ENCODE measurements at places on chromosomes 3 and 15. TPM values are rescaled to one million over a fixed set of nuclear protein-coding genes. Genes with fewer than 3 reads are reported as not detected.
A peak's percentile ranks its signal among the peaks of the same experiment; 100 is the strongest.

DNA sequence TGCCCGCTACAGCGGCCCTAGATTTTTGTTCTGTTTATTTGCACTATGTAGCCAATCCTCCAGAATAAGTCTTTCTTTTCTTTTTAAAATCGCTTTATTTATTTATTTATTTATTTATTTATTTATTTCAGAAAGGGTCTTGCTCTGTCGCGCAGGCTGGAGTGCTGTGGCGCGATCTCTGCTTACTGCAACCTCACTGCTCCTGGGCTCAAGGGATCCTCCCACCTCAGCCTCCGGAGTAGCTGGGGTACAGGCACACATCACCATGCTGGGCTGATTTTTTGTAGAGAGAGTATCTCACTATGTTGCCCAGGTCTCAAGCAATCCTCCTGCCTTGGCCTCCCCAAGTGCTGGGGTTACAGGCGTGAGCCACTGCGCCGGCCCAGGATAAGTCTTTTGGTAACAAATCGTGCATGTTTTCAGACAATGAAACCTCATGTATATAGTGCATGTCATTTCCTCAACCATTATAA, 333 bp upstream of the MTFMT start:
- peaks cover 19% of the 10 kb centered on the region for H3K36me3 ChIP-seq
- H3K4me3 ChIP-seq = peak overlapping the region; percentile 67
- peaks cover 16% of the 10 kb centered on the region for H3K27me3 ChIP-seq
- no peak for DNase-seq
- H3K4me1 ChIP-seq = peaks cover 22% of the 10 kb centered on the region

Gene UROC1
- total RNA-seq = not detected

GRCh38 chr15:22888120-22888859, 49.8 kb downstream of the NIPA2 start:
- H3K27ac ChIP-seq = no peak overlapping the region
- H3K4me1 ChIP-seq = no peaks in the 10 kb centered on the region
- no peaks in the 10 kb centered on the region for H3K27me3 ChIP-seq
- no peak overlapping the region for H3K4me3 ChIP-seq
- no peaks in the 10 kb centered on the region for H3K36me3 ChIP-seq

DNA sequence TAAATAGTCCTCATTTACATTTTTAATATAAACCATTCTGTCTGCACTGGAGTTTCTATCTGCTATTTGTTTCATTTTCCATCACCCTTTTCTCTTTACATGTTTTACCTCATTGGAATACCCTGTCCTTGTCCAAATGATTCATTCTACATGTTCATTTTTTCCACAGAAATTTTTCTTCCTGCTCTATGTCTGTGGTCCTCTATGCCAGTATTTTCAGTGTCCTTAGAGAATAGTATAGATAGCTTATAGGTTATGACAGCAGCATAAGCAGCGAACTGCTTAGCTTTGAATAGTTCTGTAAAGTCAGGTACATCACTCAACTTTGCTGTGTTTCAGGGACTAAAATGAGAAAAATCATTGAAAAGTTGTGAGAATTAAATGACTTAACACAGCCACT, 742.3 kb upstream of the CBLB start:
- no peaks in the 10 kb centered on the region for H3K27me3 ChIP-seq
- peak overlapping the region; percentile 28 for H3K4me3 ChIP-seq
- H3K27ac ChIP-seq = peak overlapping the region; percentile 36
- peaks cover 24% of the 10 kb centered on the region for H3K4me1 ChIP-seq

DNA sequence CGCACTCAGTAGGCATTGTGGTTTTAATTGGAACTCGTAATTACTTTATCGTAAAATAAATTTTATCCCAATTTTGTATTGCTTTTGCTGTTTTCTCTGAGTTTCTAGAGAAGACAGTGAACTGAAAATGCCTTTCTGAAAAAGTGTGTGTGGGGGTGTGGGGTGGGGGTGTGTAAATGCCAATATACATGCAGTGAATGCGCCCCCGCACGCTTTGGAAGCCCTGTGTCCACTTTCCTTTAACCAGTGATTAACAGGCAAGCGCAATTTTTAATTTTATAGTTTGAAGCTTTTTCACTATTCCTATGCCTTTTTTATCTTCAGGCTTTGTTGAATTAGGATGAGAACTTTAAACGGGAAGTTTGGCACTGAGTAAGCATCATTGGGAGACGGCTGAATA, 47.4 kb upstream of the GMNC start:
- H3K4me1 ChIP-seq = no peaks in the 10 kb centered on the region
- H3K4me3 ChIP-seq = no peak overlapping the region
- H3K36me3 ChIP-seq = no peaks in the 10 kb centered on the region

- no peak for DNase-seq
- H3K27ac ChIP-seq = no peak overlapping the region
- no peaks in the 10 kb centered on the region for H3K4me1 ChIP-seq
- peaks cover 2% of the 10 kb centered on the region for H3K27me3 ChIP-seq
- no peak overlapping the region for H3K4me3 ChIP-seq
- H3K36me3 ChIP-seq = no peaks in the 10 kb centered on the region
Observed at GRCh38 chr15:48671103-48672022, 25.9 kb upstream of the FBN1 start.

DNA sequence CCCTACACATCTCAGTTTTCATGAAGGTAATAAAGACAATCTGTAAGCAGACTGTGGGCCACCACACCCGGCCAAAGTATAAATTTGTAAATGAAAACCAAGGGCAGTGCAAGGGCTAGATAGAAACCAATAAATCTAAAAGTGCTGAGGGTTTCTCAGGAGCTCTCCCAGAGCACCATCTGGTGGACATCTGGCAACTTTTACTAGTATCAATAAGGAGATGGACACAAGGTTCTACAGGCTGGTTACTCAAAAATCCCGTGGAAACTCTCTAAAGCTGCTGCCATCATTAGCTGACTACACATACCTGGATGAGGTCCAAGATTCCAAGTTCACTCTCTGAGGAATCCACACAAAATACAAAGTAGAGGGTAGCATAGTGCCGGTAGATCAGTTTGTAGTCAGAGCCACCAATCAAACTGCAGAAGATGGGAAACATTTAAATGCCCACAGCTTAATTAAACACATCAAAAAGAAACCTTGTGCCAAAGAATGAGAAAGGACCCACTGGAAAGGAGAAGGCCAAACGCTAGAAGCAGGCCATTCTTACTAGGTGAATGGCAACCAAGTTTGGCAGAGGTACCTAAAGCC, 5.5 kb downstream of the AP3S2 start:
- DNase-seq = no peak
- no peaks in the 10 kb centered on the region for H3K27me3 ChIP-seq
- H3K27ac ChIP-seq = no peak overlapping the region
- no peak overlapping the region for H3K4me3 ChIP-seq
- peaks cover 17% of the 10 kb centered on the region for H3K4me1 ChIP-seq

DNA sequence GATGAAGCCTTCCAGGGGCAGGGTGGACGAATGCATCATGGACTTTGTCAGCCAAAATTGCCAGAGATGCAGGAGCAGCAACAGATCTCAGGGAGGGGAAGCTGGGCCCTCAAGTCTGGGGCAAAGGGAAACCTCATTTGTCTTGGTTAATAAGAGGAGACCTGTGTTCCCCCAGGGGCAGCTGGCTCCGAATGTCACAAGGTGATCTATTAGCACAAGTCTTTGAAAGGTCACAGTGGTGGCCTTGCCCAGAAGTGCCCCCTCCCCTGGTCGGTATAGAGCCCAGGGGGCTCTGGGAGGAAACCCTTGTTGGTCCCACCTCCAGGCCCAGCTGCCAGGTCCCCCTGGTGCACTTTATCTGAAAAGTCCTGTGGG, 46.2 kb downstream of the ABTB1 start:
- no peak overlapping the region for H3K27ac ChIP-seq
- no peak for DNase-seq
- peaks cover 4% of the 10 kb centered on the region for H3K27me3 ChIP-seq
- H3K4me1 ChIP-seq = no peaks in the 10 kb centered on the region
- no peak overlapping the region for H3K4me3 ChIP-seq
- no peaks in the 10 kb centered on the region for H3K36me3 ChIP-seq

- H3K36me3 ChIP-seq = no peaks in the 10 kb centered on the region
- H3K4me1 ChIP-seq = no peaks in the 10 kb centered on the region
Observed at GRCh38 chr15:66771351-66771650, 69.3 kb downstream of the SMAD6 start.

DNA sequence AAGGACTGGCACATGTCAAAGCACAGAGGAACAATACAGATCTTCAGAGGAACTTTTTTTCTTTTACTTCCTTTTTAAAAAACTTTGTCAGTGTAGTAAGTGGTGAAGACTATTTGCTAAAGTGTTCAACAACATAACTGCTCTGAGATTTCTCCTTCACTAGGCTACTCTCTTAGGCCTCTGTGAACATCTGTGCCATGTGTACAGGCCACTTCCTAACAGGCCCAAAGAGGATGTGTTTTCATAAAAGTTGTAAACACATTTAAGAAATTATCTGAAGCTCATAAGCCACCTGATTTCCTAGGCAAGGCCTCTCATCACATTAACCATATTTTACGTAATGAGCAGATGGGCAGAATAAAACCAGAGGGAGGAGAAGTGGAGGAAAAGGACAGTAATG, 235.4 kb downstream of the FHIT start:
- H3K27me3 ChIP-seq = no peaks in the 10 kb centered on the region
- H3K27ac ChIP-seq = no peak overlapping the region
- no peak overlapping the region for H3K4me3 ChIP-seq
- H3K36me3 ChIP-seq = no peaks in the 10 kb centered on the region
- no peaks in the 10 kb centered on the region for H3K4me1 ChIP-seq
- DNase-seq = no peak

Gene GRIP2
- not detected for total RNA-seq

Gene MYLK
- 0.21 TPM for total RNA-seq

- no peak overlapping the region for H3K4me3 ChIP-seq
- H3K36me3 ChIP-seq = no peaks in the 10 kb centered on the region
- no peaks in the 10 kb centered on the region for H3K4me1 ChIP-seq
- DNase-seq = no peak
- H3K27ac ChIP-seq = no peak overlapping the region
Observed at GRCh38 chr3:158863247-158863646, 61.4 kb downstream of the MFSD1 start.

DNA sequence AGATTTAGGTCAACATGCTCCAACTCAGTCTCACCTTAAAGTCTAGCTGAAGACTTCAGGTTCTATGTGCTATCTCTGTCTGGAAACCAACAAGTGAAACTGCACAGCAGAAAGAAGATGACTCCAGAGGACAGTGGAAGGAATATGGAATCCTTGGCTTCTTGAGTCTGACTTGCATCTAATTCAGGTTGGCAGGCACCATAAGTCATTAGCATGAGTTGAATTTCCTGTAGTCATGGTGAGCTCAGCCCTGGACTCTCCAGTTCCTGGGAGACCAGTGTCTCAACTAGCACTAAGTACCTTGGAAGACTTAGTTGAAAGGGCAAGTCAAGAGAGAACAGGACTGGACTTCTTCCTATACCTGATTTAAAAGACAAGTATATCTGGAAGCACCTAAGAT, 129.7 kb downstream of the DTWD1 start:
- peaks cover 3% of the 10 kb centered on the region for H3K27me3 ChIP-seq
- H3K36me3 ChIP-seq = no peaks in the 10 kb centered on the region
- no peak overlapping the region for H3K27ac ChIP-seq
- no peak for DNase-seq

DNA sequence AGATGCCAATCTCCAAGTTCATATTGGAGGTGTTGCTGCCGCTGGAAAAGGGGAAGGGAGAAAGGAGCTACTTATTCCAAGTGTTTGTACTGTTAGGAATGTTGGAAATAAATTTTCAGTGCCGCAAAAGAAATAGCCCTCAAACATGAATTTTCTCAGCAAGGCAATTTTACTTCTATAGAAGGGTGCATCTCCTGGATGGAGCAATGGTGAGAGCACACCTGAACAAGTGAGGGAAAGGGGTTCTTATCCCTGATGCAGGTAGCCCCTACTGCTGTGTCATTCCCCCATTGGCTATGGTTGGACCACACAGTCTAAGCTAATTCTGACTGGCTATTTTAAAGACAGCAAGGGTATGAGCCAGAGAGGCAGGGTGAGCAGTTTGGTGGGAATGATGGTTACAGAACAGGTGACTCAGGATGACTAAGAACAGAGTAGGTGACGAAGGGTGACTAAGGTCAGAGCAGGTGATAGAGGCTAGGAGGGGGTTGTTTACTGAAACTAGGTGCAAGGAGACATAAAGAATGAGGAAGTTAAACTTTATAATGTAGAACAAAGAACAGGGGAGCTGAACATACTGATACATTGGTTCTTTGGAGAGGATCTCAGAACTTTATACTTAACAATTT, 503.5 kb downstream of the EDEM1 start:
- no peaks in the 10 kb centered on the region for H3K36me3 ChIP-seq
- DNase-seq = no peak
- H3K4me3 ChIP-seq = no peak overlapping the region
- no peaks in the 10 kb centered on the region for H3K27me3 ChIP-seq

- H3K27ac ChIP-seq = no peak overlapping the region
- no peak overlapping the region for H3K4me3 ChIP-seq
- no peak for DNase-seq
- no peaks in the 10 kb centered on the region for H3K27me3 ChIP-seq
Observed at GRCh38 chr3:459311-459670, 262.7 kb downstream of the CHL1 start.

GRCh38 chr3:57890874-57891273, 117.3 kb upstream of the FLNB start:
- peaks cover 12% of the 10 kb centered on the region for H3K36me3 ChIP-seq
- H3K4me1 ChIP-seq = no peaks in the 10 kb centered on the region
- DNase-seq = no peak
- H3K27ac ChIP-seq = no peak overlapping the region
- H3K4me3 ChIP-seq = no peak overlapping the region

DNA sequence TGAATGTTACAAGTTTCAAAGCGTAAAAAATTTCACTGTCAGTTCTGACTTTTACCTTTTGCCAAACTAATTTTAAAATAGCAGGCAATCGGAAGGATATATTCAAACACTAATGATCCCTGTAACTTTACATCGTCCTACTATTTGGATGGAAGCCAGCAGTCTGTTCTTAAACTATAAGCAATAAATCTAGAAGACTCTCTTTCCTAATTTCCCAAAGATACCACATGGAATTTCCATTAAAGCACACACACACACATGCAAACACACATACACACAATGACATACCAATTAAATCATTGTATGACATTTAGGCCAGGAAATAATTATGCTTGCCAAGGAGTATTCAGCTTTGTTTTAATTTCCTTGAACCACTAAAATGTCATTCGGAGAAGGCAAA, 32.0 kb downstream of the IL17RD start:
- no peak overlapping the region for H3K27ac ChIP-seq
- H3K36me3 ChIP-seq = no peaks in the 10 kb centered on the region
- H3K27me3 ChIP-seq = peaks cover 20% of the 10 kb centered on the region
- no peak overlapping the region for H3K4me3 ChIP-seq
- DNase-seq = no peak

Gene EIF4A2
- 502 TPM for total RNA-seq

GRCh38 chr3:188198760-188199327, 44.9 kb downstream of the LPP start:
- DNase-seq = no peak
- peaks cover 24% of the 10 kb centered on the region for H3K36me3 ChIP-seq
- H3K4me3 ChIP-seq = no peak overlapping the region
- H3K27ac ChIP-seq = no peak overlapping the region
- peaks cover 27% of the 10 kb centered on the region for H3K4me1 ChIP-seq

Gene TMEM40
- total RNA-seq = not detected

Gene SHF
- total RNA-seq = 16.1 TPM

Data from activated CD4-positive, alpha-beta T cell treated with anti-CD3 and anti-CD28 coated beads, Interleukin-2, amount 10 ng/mL, durations not matched to agents 24 days and 14 days (primary cell).